Stimulated activated CD4-positive, alpha-beta T cell treated with anti-CD3 and anti-CD28 coated beads, TNF-alpha, amount 100 ng/mL, for 48 hours (primary cell): ENCODE measurements at places on chromosomes 6 and 20.

DNA sequence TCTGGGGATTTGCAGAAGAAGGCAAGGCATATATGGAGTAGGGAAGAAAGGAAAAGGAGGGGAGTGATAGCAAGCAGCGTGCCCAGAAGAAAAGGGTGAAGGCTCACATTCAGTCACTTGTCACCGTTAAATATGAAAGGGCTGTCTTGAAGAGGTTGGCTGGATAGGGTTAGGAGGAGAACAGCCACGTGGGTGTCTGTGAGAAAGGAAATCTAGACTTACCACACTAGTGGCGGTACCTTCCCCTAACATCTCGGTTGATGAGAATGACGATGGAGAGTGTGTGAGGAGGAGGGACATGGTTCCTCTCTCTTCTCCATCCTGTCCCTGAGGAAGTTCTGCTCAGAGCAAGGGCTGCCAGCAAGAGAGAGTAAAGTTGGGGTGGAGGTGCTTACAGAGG is 74.3 kb upstream of the CCN6 start:
- no peak for DNase-seq

DNA sequence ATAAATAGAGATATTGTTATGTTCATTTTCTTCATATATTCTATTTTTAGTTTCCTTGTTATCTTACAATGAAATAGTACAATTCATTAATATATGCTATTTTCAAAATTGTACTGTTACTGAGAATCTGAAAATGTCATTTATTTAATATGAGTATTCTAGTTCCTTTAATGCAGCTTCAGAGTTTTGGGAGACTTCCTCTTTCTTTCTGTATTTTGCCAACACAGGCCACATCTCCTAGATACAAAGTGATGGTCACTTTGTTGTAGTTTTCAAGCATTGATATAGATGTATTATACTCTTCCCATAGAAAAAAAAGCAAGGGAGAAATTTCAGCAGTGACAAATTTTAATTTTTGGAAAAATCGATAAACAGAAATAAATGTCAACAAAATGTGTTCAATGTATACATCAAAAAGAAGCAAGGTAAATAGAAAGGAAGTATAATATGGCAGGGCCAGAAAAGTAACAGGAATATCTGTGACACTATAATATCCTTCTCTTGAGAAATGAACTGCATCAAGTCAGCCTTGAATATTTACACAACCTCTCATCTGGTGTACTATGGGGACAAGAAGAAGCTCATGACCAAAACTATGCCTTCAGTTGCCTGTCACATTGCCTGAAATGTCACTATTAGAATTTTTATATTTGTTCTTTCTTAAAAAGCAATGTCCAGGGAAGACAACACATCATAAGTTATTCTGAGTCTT is 396.0 kb downstream of the TBC1D32 start:
- no peak for DNase-seq

GRCh38 chr6:164035900-164036485 is 621.5 kb downstream of the QKI start:
- no peak for DNase-seq

DNA sequence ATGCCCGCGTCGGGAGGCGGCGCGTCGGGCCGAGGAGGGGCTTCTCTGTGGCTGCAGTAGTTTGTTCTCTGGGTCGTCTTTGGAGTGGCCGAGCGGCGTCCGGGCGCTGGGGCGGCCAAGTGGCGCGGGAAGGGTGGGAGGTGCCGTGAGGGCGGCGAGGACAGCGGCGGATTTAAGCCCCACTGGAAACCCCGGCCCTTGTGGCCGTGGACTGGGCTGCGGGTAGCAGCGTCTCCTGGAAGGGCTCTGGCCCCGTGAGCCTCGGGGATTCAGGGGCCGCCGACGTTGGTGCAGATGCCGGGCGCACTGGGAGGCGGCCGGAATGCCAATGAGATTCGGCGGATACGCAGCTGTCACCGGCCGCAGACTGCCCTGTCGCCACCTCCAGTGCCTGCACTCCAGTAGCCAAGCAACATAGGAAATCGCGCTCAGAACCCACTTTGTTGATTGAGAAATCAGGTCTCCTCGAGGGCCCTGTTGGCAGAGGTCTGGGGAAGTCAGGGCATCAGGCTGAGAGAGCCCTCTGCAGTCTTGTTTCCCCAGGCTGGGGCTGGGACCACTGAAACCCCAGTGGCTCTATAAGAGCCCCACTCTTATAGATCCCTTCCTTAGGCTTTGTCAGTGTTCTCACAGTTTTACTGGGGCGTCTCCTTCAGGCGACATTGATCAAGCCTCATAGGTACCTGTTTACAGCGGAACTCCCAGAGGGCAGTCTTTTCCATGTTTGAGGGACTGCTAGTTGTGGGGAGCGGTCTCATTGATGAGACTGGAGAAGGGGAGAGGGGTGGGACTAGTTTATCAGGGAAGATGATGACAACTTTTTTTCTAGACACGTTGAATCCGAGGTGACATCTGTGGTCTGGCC is 642 bp downstream of the GZF1 start:
- DNase-seq, result no peak

- no peak for DNase-seq
These were observed 159.0 kb downstream of the ZNF217 start for GRCh38 chr20:53434662-53435061.

GRCh38 chr6:45707176-45707575 is 308.5 kb downstream of the CLIC5 start:
- DNase-seq, result no peak

DNA sequence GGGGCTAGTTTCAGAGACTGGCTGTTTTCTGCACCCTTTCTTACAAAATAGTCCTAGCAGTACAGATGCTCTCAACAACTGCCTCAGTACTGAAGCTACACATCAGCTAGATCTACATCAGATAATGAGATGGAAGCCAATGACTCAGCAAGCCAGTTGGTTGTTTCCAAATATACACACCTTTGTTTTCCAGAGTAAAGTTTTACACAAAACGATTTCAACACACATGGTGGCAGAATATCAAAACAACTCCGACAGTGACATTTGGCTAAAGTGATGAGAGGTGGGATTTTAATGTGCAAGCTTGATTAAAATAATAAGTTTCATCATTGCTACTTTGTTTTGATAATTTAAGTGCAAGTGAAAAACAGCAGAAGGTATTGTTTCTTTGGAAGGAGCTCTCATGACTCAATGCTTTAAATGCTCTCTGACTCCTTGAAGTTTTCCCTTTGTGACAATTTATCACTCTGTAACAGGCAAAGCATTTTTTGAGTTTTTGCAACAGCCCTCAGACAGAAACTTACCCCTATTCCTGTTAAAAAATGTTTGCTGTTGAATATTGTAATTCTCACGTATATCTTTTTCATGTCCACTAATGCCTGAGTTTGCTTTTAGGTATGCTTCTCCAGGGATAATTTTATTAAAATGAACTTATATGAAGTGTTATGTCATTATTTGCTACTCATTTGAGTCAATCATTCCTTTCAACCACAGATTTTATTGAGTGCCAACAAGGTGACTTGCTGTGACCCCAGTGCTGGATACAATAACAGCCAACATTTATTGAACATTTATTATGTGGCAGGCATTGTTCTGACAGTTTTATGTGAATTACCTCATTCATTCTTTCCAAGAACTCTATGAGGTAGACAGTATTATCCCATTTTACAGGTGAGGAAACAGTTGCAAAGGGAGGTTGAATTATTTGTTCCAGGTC is 882.0 kb downstream of the TFAP2A start:
- DNase-seq, result no peak

DNA sequence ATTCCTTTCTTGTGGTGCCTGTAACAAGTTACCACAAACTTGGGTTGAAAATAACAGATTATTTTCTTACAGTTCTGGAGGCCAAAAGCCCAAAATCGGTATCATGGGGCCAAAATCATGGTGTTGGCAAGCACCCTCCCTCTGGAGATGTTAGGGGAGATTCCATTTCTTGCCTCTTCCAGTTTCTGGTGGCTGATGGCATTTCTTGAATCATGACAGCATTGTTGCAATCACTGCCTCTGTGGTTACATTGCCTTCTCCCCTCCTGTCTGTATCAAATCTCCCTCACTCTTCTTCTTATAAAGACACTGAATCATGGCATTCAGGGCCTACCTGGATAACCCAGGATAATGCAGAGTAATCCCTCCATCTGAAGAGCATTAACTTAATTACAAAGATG is 17.9 kb upstream of the TENT5A start:
- DNase-seq, result no peak

GRCh38 chr6:149252622-149253021 is 64.9 kb upstream of the TAB2 start:
- no peak for DNase-seq

GRCh38 chr6:22436134-22436533 is 133.2 kb upstream of the HDGFL1 start:
- no peak for DNase-seq

GRCh38 chr6:47335466-47335865 is 25.8 kb upstream of the TNFRSF21 start:
- no peak for DNase-seq

DNA sequence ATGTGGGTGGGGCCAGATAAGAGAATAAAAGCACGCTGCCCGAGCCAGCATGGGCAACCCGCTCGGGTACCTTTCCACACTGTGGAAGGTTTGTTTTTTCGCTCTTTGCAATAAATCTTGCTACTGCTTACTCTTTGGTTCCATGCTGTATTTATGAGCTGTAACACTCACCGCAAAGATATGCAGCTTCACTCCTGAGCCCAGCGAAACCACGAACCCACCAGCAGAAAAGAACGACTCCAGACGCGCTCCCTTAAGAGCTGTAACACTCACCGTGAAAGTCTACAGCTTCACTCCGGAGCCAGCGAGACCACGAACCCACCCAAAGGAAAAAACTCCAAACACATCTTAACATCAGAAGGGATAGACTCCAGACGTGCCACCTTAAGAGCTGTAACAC is 76.7 kb downstream of the TFAP2A start:
- DNase-seq, result no peak

DNA sequence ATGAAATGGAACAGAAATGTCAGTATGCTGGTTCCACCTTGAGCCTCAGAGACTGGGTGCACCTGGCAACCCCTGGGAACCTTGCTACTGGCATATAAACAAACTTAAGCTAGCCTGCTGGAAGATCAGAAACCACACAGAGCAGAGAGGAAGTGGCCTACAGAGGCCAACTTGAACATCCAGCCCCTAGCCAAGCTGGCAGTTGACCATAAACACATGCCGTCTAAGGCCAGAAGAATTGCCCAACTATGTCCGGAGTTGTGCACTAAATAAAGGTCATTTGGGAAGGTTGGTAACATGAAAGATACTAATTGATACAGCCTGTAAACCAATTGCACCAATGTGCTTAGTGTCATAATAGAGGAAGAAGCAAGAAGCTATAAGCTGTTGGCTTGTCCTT is 266.6 kb upstream of the BTBD3 start:
- DNase-seq, result no peak

DNA sequence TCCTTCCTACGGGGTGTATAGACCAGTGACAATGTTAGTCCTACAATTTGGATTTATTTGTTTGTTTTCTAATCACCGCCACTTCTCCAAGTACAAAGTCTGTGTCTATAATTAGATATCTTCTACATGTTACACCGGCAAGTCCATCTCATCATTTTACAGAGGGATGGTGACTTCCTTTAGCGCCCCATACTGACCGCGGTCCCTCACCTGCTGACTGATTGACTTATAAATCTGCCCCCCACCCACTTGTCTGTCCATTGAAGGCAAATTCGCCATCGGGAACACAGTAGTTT is 8.9 kb upstream of the NR2E1 start:
- DNase-seq, result no peak

DNA sequence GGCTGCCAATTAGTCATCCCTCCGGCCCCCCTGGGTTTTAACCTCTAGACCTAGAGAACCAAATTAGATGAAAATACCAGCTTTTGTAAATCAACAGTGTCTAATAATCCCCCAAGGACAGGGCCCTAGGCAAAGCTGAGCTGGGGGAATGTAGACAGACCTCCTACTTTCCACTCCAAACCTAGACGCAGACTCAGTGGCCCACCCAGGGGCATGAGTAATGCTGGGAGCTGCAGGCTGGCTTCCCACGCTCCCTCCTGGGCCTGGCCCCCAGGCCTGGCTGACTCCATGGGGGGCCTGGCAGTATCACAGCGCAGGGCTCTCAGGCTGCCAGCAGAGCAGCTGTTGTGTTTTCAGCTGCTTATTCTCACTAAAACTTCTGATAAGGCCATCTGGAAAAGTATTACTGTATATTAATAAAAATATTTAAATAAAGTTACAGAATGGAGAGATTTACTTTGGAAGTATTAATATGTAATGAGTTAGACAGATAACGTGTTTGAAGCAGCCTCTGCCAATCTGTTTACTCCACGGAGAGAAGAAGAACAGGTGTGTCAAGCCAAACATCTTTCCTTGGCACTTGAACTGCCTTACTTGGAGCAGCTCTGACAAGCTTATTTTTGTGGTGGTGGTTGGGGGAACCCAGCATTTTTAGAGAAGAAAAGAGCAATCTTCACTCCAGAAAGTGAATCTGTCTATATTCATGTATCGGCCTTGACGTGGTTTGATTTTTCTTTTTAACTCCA is 144.0 kb upstream of the AGPAT4 start:
- DNase-seq, result no peak

DNA sequence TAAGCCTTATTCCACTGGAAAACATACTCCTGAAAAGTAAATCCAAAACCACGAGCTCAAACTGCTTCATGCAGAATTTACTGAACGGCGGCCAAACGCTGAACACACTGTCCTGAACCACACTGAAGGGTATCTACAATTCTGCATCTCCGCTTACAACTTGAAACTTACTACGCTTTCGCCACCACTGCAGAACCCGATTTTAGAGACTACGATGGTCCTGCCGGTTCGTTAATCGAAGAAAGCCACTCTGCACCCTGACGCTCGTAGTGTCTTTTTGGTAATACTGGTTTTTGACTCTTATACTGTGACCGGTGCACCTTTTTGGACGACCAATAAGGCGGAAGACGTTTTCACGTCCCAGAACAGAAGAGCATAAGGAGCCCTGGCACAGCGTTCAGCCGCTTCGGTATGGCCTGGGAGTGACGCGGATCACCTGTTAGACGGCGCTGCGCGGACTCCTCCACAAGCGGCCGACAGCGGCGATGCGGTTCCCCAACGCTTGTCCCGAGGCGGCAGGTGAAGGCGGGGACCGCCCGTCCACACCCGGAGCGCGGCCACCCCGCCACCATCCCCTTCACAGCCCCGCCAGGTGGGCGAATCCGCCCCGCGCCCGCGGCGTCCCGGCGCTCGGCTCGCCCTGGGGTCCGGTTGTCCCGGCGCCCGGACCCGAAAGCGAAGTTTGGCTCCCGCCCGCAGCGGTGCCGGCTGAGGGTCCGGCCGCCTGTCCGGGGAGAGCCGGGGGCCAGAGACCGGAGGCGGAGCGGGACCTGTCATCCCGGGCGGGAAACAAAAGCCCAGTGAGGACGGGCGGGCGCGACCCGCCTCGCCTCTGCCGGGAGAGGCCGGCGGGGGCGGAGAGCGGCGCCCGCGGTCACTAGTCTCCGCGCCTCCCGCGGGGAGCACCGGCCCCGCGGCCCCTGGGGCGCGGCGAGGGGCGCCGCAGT is 784 bp downstream of the FKBP5 start:
- peak; percentile 43 for DNase-seq

- DNase-seq, result no peak
These were observed 6.8 kb upstream of the PI16 start for GRCh38 chr6:36947570-36948351.

DNA sequence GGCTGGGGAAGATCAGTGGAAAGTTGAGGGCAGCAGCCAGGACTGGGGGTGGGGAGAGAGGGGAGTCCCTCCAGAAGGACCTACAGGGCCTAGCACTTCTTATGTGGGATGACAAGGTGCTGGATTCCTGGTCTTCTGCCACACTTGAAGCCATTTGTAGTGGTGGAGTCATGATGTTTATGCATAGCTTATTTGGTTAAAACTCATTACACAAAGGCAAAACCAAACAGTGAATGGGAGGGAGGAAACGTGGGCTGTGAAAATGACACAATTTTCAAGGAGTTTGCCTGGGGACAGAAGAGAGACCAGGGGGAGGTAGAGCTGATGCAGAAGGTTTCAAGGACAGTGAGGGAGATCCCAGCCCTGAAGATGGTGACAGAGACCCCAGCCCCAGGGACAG is 50.8 kb downstream of the DACT2 start:
- no peak for DNase-seq
